WERI-Rb-1 (cell line): ENCODE measurements at places on chromosomes 5 and 9.

- no peak for DNase-seq
Observed at GRCh38 chr5:174082286-174082685, 36.8 kb downstream of the NSG2 start.

DNA sequence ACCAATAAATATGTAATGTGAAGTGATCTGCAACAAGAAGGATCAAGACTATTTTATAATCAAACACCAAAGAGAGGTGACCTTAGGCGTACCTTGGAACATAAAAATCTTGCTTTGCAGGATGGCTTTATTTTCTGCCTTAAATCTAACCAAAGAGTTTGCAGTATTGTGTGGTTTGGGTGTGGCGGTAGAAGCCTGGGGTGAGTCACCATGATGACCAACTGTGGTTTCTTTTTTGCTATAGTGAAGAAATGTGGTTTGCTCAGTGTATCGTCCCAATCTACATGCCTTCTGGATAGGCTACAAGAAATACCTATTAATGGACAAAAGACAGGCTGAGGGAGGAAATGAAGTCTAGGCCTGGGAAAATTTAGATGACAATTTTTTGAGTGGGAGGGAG, 5.1 kb upstream of the CAST start:
- no peak for DNase-seq

- no peak for DNase-seq
Observed at GRCh38 chr5:178642351-178642909, 15.6 kb upstream of the CLK4 start.

- no peak for DNase-seq
Observed at GRCh38 chr9:25691786-25692185, 13.5 kb upstream of the TUSC1 start.

GRCh38 chr5:172574871-172575223, 66.2 kb upstream of the NEURL1B start:
- DNase-seq = no peak

DNA sequence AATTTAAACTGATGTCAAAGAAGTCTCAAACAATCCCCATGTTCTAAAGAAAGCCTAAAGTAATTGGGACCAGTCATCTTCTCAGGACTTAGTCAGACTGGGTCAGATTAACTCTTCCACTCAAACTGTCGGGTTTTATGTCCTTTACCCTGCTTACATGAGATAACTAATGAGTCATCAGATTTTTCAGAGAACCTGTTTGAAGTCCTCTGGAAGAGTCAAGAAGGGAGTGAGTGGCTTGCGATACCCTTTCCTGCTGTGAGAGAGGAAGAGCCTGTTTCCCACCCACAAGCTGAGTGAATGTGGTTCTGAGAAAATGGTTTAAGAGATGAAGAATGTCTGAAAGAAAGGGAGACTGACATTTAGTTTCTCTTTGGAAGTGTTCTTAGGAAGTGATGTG, 1866.7 kb upstream of the C9orf72 start:
- DNase-seq = no peak

DNA sequence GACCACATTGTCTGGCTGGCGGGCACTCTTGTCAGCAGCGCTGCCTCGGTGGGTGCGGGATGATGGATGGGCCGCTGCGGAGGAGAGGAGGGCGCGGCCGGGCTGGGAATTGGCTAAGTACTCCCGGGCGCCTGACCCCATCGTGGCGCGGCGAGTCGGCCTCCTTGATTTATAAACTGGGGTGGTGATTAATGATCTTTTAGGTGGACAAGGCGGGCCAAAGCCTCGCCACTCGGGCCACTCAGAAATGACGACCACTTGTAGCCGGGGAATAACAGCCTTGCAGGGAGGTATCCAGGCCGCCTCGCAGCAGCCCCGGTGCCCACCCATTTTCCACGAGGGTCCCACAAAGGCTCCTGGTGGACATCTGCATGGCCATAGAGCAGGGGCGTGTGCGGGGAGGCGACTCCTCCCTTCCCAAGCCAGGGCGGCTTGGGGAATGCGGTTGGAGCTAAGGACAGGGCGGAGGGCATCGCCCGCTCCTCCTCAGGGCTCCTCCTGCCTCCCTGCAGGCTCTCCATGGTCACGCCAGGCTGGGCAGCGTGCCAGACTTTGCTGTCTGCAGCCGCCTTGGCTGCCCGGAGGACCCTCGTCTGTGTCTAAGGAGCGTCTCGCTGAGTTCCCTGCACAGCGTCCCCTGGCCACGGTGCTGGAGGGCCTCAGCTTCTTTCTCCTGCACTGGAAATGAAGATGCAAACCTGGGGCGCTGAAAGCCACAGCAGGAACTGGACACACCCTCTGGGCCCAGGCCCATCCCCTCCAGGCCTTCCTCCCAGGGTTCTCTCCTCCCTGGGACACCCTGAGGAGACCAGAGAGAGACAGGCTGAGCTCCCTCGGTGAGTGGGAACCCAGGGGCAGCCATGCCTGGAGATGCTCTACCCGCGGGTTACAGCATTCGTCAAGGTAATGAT, 287.4 kb upstream of the IRX4 start:
- DNase-seq = no peak

DNA sequence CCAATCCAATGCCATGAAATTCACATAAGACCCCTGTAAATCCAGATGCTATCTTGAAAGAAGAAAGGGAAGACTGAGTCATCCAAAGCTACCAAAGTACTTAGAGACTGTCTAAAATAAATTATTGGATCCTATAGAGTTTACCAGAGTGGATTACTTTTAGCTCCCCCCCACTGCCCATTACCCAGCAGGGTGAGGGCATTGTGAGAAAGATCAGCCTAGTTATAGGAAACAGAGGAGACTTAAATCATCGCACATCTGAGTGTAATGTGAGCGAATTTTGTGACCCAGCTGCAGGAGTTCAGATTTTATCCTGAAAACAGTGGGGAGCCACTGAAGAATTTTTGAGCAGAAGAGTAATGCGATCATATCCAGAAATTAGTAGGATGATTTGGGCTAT, 1.6 kb upstream of the ENHO start:
- no peak for DNase-seq

GRCh38 chr5:15334551-15335266, 165.3 kb upstream of the FBXL7 start:
- no peak for DNase-seq
